HepG2 (cell line): ENCODE measurements at places on chromosomes 5 and 9. TPM values are rescaled to one million over a fixed set of nuclear protein-coding genes. Genes with fewer than 3 reads are reported as not detected.

The FOXI1 gene
- not detected in 2 replicates for polyA plus RNA-seq

The GABBR2 gene
- polyA plus RNA-seq, result 0.01 TPM in 1 of 2 replicates, not detected in the other

The NIPAL4 gene
- polyA plus RNA-seq, result not detected in 2 replicates

The TEX48 gene
- not detected in 2 replicates for polyA plus RNA-seq

The GFPT2 gene
- 0.09 and 0.18 TPM in 2 replicates for polyA plus RNA-seq

The DMGDH gene
- polyA plus RNA-seq, result 3.2 and 3.6 TPM in 2 replicates

The EGFLAM gene
- not detected in 2 replicates for polyA plus RNA-seq

The ZDHHC11 gene
- polyA plus RNA-seq, result 2.1 and 2.2 TPM in 2 replicates

GRCh38 chr5:5795074-5795771, 372.7 kb downstream of the ICE1 start:
- no peak overlapping the region for H3K4me3 ChIP-seq
- no peaks in the 10 kb centered on the region for H3K4me1 ChIP-seq
- no peak overlapping the region for H3K27ac ChIP-seq
- peaks cover 1% of the 10 kb centered on the region; the same call in 1 of the 2 replicates for H3K27me3 ChIP-seq
- no peaks in the 10 kb centered on the region for H3K36me3 ChIP-seq

DNA sequence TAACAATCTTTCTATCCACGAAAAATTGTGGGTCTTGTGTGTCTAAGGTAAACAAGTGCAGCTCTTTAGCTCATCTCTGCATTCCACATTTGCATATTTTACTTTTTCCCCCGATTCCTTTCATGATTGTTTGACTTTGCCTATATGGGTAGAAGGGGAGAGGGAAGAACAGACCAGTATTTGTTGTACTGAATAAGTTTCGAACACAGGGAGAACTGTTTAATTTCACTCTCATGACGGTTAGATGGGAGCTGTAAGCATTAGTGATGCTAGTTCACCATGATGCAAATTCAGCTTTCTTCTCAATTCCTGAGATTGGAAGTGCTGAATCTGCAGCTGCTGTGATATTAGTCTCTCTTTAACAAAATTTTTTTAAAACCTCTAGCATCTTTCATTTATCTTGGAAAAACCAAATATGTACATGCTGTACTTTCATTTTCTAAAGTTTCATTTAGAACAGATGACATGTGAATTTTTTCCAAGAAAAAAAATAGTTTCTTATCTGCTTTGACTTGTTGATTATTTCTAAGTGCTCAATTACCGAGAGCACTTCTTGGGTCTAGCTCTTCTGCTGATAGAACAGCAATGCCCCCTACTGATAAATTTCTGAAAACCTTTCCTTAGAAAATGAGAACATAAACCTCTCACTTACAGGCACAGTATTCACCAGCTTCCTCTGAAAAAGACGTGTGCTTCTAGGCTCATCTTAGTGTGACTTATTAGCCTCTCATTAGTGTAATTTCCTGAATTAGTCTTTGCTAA, 149.5 kb downstream of the BAAT start:
- no peak overlapping the region for H3K27ac ChIP-seq
- no peaks in the 10 kb centered on the region for H3K27me3 ChIP-seq
- peaks cover 30% of the 10 kb centered on the region for H3K4me1 ChIP-seq
- H3K4me3 ChIP-seq, result no peak overlapping the region

- H3K27ac ChIP-seq, result no peak overlapping the region
- DNase-seq, result no peak
- no peak overlapping the region for H3K4me3 ChIP-seq
- H3K36me3 ChIP-seq, result no peaks in the 10 kb centered on the region
These were observed 540.3 kb downstream of the GABRG2 start for GRCh38 chr5:162607879-162608278.

DNA sequence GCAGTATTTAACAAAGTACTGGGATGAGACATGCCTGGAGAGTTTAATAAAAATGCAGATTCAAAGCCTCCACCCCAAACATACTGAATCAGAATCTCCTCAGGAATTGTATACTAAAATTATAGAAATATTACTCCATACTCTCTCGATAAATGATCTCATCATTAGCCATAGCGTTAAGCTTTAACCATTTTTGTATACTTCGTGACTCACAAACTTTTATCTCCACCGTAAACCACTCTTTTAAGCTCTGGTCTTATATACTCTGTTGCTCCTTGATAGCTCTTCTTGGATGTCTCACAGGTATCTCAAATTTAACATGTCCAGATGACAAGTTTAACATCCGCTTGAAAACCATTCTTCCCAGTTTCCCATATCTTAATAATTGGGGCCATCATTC, 327.8 kb downstream of the ADGRV1 start:
- no peak overlapping the region for H3K4me3 ChIP-seq
- no peaks in the 10 kb centered on the region for H3K27me3 ChIP-seq
- no peaks in the 10 kb centered on the region for H3K36me3 ChIP-seq
- DNase-seq, result no peak
- no peak overlapping the region for H3K27ac ChIP-seq
- peaks cover 30% of the 10 kb centered on the region for H3K4me1 ChIP-seq

GRCh38 chr5:114859438-114859735, 310.3 kb downstream of the TRIM36 start:
- H3K36me3 ChIP-seq, result no peaks in the 10 kb centered on the region
- H3K4me1 ChIP-seq, result no peaks in the 10 kb centered on the region
- DNase-seq, result no peak
- H3K4me3 ChIP-seq, result no peak overlapping the region

GRCh38 chr5:52956014-52956413, 33.1 kb upstream of the ITGA2 start:
- no peak overlapping the region for H3K4me3 ChIP-seq
- peak; percentile 38 for DNase-seq
- H3K27ac ChIP-seq, result peak overlapping the region; percentile 66
- H3K36me3 ChIP-seq, result 0 out of 3 replicates have a peak, but pooled peaks cover 3% of the 10 kb centered on the region
- no peaks in the 10 kb centered on the region for H3K27me3 ChIP-seq

DNA sequence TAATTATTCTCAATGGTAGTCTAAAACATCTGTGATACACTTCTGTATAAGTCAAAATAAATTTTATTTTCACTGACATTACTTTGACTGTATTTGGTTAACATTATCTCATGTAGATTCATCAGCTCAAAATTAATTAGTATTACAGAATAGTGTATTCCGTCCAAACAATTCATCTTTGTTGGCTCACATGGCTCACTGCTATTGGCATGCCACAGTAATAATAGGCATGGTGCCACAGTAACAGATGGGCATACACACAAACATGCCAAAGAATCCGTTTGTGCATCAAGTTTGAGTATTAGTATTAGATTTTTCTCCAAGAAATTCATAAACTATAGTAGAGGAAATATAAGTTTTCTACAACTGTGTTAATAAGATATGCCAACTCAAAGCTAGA, 14.2 kb downstream of the AP3B1 start:
- peaks cover 14% of the 10 kb centered on the region for H3K4me1 ChIP-seq
- H3K36me3 ChIP-seq, result no peaks in the 10 kb centered on the region

DNA sequence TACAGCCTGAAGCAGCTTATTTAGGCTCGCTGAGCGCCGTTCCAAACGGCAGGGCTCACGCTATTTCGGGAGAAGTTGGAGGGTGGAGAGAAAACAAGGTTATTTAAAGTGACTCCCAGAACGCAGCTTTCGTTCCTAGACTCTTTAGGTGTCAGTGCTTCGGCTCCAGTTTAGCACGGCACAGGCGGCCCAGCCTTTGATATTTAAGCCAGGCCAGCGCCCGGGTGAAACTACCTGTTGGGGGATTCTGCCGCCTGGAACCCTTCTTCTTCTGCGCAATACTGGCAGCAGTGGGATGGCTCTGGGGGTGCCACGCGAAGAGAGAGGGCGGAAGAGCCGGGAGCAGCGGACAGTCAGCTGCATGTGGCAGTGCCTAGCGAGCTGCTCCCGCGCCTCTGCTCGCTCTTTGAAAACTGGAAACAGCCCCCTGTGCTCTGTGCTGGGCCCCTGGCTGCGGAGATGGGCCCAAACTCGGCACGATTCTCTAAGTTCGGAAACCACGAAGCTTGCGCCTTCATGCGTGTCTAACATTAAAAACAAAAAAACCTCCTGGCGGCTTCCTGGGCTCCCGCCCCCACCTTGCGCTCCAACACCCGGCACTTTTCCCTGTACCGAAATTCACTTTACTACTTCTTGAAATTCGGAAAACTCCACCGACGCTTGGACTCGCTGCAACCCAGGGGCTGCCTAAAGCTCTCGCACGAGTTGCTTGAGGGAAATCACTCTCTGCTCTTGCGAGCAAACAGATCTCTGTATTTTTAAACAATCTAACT, 34.6 kb upstream of the NFIB start:
- H3K36me3 ChIP-seq, result no peaks in the 10 kb centered on the region
- no peak overlapping the region for H3K27ac ChIP-seq
- DNase-seq, result no peak
- H3K4me1 ChIP-seq, result peaks cover 27% of the 10 kb centered on the region

- no peaks in the 10 kb centered on the region for H3K27me3 ChIP-seq
- no peak overlapping the region for H3K4me3 ChIP-seq
- peaks cover 34% of the 10 kb centered on the region for H3K4me1 ChIP-seq
- H3K36me3 ChIP-seq, result no peaks in the 10 kb centered on the region; the same call in 2 of the 3 replicates
These were observed 187.0 kb downstream of the FANCC start for GRCh38 chr9:95130484-95130883.

- H3K36me3 ChIP-seq, result no peaks in the 10 kb centered on the region
- no peaks in the 10 kb centered on the region for H3K4me1 ChIP-seq
- H3K27ac ChIP-seq, result no peak overlapping the region
- no peak for DNase-seq
These were observed 120.2 kb upstream of the GRHPR start for GRCh38 chr9:37302277-37302676.

GRCh38 chr5:112930082-112930344, 8.0 kb upstream of the REEP5 start:
- no peak overlapping the region for H3K4me3 ChIP-seq
- no peaks in the 10 kb centered on the region for H3K4me1 ChIP-seq
- no peaks in the 10 kb centered on the region for H3K27me3 ChIP-seq
- DNase-seq, result no peak

DNA sequence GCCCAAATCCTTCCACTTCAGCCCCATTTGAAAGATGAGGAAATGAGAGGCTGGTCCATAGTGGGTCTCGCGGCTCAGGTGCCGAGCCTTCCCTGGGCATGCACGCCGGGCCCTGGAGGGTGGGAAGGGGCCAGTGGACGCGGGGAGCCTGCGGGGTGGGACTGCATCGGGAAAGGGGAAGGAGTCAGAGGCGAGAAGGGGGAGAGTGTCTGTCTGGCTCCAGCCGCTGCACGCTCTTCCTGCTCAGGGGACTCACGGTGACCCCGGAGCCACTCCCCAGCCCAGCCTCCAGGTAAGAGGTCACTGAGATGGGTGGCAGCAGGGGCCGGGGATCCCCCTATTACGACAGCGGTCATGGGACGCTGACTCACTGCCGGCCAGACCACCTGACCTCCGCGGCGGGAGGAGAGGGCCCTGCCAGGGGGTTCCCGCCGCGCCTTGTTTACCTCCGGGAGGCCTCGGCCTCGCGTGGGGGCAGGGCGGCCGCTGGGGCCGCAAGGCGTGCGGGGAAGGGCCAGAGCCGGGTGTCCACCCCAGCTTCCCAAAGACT, 1.9 kb upstream of the SQSTM1 start:
- H3K36me3 ChIP-seq, result peaks cover 9% of the 10 kb centered on the region; the same call in 1 of the 3 replicates
- H3K4me1 ChIP-seq, result peaks cover 51% of the 10 kb centered on the region
- H3K27ac ChIP-seq, result peak overlapping the region; percentile 99
- H3K4me3 ChIP-seq, result peak overlapping the region; percentile 99
- no peaks in the 10 kb centered on the region for H3K27me3 ChIP-seq

DNA sequence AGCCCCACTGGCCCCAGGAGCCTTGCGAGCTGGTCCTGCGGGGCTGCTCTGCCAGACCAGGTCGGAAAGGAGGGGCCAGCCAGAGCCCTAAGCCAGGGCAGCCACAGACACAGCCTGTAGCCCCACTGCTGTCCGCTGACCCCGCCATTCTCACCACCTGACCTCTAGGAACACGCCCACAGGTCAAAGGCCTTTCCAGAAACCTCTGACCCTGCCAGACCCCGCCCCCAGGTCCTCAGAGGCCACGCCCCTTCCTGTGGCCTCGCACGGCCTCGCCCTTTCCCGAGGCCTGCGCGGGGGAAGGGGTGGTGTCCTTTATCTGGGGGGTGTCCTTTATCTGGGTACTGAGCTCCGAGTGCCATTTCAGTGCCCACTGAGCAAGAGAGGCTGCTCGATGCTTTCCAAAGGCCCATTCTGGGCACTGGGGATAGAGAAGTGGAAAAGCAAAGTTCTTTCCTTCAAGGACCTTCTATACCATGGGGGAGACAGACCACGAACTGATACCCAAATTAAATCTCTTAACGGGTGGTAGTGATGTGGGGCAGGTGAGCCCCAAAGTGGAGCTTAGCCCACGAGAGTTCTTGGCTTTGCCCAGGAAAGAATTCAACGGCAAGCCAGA, 46.5 kb downstream of the P4HA2 start:
- peaks cover 18% of the 10 kb centered on the region; the same call in 1 of the 2 replicates for H3K4me1 ChIP-seq
- no peak overlapping the region for H3K4me3 ChIP-seq
- no peak overlapping the region for H3K27ac ChIP-seq
- H3K36me3 ChIP-seq, result no peaks in the 10 kb centered on the region

- peaks cover 29% of the 10 kb centered on the region for H3K4me1 ChIP-seq
- peak overlapping the region; percentile 20; the same call in 1 of the 2 replicates for H3K4me3 ChIP-seq
- no peaks in the 10 kb centered on the region for H3K36me3 ChIP-seq
- DNase-seq, result no peak
- H3K27me3 ChIP-seq, result no peaks in the 10 kb centered on the region
These were observed 15.8 kb downstream of the RICTOR start for GRCh38 chr5:39058178-39058921.

GRCh38 chr9:129624947-129625346, 1.0 kb upstream of the NTMT1 start:
- H3K4me3 ChIP-seq, result peak overlapping the region; percentile 69
- H3K27ac ChIP-seq, result peak overlapping the region; percentile 30
- H3K27me3 ChIP-seq, result no peaks in the 10 kb centered on the region; the same call in 1 of the 2 replicates
- peaks cover 16% of the 10 kb centered on the region; the same call in 2 of the 3 replicates for H3K36me3 ChIP-seq

DNA sequence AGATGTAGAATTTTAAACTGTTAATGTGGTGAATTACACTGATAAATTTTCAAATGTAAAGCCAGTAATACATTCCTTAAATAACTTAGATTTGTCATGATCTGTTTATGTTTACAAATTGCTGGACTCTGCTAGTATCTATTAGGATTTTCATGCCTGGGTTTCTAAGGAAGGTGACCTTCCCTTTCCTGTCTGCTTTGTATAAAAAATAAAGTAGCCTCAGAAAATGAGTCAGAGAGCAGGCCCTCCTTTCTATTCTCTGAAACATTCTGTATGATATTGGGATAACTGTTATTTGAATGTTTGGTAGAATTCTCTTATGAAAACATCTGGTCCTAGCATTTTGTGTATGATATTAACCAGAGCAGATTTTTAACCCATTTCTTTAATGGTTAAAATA, 255.3 kb downstream of the SYK start:
- H3K27me3 ChIP-seq, result no peaks in the 10 kb centered on the region
- DNase-seq, result no peak
- no peak overlapping the region for H3K4me3 ChIP-seq
- H3K4me1 ChIP-seq, result peaks cover 26% of the 10 kb centered on the region
- no peak overlapping the region for H3K27ac ChIP-seq
- no peaks in the 10 kb centered on the region for H3K36me3 ChIP-seq

DNA sequence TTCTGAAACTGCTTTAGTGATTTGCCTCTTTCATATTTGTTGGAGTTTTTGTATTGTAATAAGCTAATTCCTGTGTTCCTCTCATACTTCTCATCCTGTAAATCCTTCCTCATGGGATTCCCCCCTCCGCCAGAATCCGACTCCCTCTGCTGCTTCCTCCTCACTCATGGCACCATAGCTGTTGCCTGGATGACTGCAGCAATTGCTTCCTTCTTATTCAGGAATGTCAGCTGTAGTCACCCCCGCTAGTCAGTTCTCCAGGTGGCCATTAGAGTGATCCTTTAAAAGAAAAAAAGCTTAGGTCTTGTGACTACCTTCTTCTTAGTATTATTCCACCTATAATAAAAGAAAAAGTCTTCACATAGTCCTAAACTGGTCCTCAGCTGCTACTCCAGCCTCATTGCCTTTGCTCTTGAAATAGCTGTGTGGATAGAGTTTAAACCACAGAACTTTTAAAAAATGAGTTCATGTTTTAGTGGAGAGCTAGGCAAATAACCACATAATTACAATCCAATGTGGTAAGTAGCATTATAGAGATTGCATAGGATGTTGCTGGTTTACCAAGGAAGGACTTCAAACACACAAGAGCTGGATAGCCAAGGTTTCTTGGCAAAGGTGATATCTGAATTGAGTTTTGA, 227.3 kb downstream of the KDM4C start:
- DNase-seq, result no peak
- no peak overlapping the region for H3K27ac ChIP-seq
- H3K4me3 ChIP-seq, result no peak overlapping the region
